Stimulated activated CD8-positive, alpha-beta memory T cell treated with anti-CD3 and anti-CD28 coated beads, Interleukin-15, amount 100 ng/mL, for 48 hours (primary cell): ENCODE measurements at places on chromosomes 1 and 21.

DNA sequence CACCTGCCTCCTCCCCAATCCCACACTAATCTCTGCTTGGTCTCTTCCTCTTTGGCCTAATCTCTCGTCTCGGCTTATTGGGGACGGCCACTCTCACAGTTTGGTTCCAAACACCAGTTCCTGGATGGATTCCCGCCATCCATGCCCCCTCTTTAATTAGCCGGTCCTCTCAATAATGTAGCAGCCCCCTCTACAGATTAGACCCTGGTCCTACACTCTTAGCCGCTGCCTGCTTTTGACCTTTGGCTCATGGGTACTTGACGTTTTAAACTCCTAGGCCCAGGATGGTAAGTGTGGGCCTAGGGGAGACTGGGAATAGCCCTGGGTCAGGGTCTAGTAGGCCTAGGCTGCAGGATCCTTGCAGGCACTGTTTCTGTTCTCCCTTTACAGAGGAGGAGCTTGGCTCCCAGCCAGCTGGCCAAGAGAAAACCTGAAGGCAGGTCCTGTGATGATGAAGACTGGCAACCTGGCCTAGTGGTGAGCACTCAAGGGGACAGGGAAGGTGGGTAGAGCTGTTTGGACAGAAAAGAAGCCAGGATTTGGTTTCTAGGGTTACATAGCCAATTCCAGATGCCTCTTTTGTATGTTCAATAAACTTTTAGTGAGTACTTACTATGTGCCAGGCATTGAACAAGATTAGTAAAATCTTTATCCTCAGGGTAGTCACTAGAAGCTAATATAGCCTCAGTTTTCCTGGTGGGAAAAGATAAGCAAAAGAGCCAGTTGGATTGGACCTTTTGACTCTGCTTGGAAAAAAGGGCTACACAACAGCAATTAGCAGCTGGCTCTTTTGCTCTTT lies 758 bp downstream of the RAD54L start:
- peak; percentile 11 for DNase-seq

- no peak for DNase-seq
Observed at GRCh38 chr1:244284641-244285156, 167.0 kb downstream of the ADSS2 start.

GRCh38 chr1:150609732-150610131 lies 19.7 kb downstream of the ENSA start:
- no peak for DNase-seq

- no peak for DNase-seq
Observed at GRCh38 chr1:228923973-228924686, 188.9 kb downstream of the RHOU start.

GRCh38 chr1:87464022-87464490 lies 135.4 kb downstream of the LMO4 start:
- no peak for DNase-seq

DNA sequence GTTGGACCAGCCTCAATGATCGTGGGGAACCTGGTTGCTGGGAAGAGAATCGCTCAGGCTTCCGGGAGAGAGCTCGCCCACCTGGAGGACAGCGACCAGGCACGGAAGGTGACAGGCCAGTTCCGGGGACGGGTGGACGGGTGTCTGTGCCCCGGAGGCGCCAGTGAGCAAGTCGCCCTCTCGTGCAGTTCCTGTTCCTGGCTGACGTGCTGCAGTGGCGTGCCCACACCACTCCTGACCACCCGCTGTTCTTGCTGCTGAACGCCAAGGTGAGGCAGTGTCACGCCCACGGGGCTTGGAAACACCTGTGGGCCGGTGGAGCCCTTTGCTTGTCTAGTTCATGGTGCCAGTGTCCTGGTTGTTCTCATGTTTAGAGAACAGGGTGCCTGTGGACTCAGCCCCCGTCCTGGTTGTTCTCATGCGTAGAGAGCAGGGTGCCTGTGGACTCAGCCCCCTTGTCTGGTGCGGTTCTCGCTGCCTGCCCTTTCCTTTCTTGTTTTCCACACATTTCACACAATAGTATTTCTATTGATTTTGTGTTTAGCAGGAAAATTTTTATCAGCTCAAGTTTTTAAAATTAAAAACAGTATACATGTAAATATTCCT lies 53.1 kb downstream of the S100B start:
- peak; percentile 36 for DNase-seq

- DNase-seq: no peak
Observed at GRCh38 chr1:223215026-223215425, 72.0 kb upstream of the TLR5 start.

- no peak for DNase-seq
Observed at GRCh38 chr1:30302858-30303257, 420.5 kb downstream of the MATN1 start.

DNA sequence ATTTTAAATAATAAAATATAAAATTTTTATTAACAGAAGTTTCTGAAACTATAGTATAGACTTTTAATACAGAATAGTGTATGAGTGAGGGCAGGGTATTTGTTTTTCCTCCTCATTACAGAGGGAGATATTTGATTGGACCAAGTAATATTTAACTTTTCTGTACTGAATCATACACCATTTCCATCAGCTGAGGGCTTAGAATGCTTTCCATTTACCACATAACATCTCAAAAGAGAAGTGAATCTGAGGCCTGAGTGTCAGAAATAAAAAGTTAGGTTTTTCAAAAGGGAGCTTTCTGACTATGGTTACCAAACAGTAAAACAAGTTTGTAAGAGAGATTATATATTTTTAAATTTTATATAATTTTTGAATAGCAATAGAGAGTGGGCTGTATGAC lies 29.5 kb downstream of the TLCD4 start:
- DNase-seq: no peak

- no peak for DNase-seq
Observed at GRCh38 chr1:11761988-11762406, at the start of gene C1orf167. Gene C1orf167, plus strand, starts transcription at chr1:11762193. Its CDS starts 2,208 bp downstream, at chr1:11764401.

- DNase-seq: no peak
Observed at GRCh38 chr1:117616967-117617366, 11.1 kb downstream of the TENT5C start.

DNA sequence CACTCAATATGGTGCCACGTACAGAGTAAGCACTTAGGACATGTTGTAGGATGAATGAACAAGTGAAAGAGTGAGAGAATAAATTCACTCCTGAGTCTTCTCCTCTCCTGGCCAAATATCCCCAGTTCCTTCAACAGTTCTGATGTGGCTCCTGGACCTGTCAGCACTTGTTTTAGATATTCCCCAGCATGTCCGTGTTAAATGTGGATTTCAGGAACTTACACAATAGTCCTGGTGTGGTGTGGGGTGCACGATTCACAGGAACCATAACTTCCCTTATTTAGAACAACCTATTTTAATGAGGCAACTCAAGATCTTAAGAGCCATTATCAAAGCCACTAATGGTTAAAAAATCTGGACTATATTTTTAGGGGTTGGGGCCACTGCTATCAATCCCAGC lies 39.0 kb upstream of the MYSM1 start:
- no peak for DNase-seq

GRCh38 chr1:51190961-51191360 lies 45.1 kb upstream of the RNF11 start:
- DNase-seq: no peak

GRCh38 chr1:18919956-18920355 lies 17.6 kb upstream of the ALDH4A1 start:
- no peak for DNase-seq

DNA sequence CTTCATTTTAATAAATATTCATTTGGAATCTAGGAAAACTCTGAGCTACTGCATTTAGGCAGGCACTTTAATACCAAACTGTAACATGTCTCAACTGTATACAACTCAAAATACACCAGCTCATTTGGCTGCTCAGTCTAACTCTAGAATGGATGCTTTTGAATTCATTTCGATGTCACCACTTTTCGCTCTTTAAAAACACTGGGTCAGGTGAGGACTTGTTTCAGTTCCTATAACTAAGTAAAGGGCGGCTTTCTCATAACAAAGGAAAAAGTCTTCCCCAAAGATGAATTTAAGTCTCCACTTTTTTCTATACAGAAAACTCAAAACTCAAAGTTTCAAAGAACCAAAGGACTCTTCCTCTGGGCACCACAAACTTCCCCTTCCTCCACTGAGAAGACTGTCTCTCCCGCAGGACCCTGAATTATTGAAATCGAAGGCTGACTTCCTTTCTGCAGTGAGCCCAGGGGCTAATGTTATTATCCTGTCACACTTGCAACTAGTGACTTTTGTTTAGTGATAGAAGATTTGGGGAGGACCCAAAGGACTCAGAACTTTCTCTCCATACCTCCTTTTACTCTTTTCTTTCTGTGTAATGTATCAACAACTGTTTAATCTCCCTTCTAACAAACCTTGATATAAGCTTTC lies 9.7 kb upstream of the DHX9 start:
- no peak for DNase-seq

GRCh38 chr1:235409042-235409820 lies 42.0 kb downstream of the TBCE start:
- no peak for DNase-seq

GRCh38 chr21:37659874-37660273 lies 256.4 kb downstream of the KCNJ6 start:
- no peak for DNase-seq

DNA sequence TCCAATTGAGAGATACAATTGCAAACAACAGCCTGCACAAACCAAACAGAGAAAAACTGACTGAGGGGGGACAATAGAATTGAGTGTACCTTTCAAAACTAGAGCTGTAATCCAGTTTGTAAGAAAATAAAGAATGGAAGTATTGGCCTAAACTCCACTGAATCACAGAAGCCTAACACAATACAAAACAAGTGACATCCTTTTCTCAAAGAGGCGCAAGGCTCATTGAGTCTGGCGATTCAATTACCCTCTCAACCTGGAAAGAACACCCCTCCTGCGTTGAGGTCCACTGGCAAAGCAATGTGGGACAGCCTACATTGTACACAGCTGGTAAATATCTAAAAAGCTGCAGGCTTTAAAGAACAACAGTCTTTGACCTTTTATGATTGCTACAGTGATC lies 182.6 kb downstream of the DPYD start:
- no peak for DNase-seq

DNA sequence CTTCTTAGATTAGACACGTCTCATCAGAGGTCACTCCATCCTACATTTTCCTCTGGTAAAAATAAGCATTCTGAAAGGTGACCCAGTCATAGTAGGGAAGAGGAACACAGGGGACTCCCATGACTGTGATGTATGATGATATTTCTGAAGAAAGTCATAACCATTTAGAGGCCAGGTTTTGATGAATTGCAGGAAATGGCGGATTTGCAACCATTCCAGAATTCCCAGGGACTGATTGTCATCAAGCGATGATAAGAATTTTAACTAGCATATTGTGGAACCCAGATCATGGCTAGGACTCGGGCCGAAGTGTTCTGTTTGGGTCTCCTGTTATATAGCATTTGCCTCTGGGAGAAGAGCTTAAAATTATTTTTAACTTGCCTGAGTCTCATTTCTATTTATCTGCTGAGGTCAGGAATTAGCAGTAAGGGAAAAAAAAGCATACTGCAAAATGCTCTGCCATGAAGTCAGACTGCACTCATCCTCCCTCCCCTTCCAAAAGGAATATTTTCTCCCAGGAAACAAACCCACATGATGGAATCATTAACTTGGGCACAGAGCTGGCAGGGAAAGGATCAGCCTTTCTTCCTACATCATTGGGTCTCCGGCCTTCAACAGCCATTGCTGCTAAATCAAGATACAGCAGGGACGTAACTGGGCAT lies 286.7 kb downstream of the HLX start:
- DNase-seq: no peak

DNA sequence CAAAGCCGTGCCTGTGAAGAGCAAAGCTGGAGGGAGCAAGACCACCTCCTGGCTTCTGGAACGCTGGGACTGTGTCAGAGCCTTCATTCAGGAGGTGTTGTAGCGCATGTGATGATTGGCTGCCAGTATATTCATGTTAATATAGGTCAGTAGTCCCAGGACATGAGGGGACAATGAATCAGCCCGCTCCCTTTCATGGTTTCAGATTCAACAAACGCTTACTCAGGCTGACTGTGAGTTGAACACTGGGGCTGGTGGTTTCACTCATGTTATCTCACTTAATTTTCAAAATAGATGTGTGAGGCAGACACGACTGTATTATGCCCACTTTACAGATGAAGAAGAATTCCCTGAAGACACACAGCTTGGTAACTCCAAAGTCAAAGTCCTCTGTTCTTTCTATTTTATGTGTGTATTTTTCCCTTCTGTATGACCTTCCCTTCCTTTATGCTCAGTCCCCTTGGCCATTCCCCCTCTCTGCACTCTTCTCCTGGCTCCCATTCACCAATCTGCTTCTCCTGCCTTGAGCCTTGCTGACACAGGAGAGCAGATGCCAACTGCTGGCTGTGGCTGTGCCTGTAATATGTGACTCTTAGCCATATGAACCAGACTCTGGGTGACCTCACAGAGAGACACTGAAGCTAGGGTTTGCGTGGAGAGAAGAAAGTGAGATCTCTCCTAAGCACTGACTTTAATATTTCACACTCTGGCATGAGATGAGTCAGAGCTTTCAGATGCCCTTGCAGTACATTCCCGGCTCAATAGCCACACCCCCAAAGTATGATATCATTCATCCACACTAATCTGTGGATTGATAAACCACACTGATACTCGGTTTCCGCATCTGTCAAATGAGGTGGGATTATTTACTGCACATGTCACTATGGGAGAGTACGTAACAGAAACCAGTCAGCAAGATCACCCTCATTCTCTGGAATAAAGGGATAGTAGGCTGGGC lies 31.4 kb upstream of the KIRREL1 start:
- DNase-seq: no peak

- no peak for DNase-seq
Observed at GRCh38 chr1:192550922-192551534, 24.5 kb upstream of the RGS1 start.

DNA sequence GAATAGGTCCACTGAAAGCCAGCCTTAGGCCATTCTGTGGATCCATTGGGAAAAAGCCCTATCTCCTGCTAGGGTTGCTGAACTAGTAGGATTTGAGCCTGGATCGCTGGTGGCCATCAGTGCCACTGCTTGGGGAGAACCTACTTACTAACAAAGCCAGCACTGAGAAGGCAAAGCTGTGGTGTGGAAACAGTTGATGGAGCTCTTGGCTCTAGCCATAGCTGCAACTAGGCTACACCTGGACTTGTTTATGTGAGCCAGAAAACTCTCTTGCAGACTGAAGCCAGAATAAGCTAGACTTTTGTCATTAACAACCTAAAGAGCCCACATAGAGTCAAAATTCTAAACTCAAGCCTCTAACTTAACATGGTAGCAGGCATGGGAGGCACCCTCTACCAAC lies 20.7 kb downstream of the DAB1 start:
- DNase-seq: no peak

GRCh38 chr1:27102707-27103468 lies 52.0 kb downstream of the SLC9A1 start:
- peak; percentile 50 for DNase-seq

DNA sequence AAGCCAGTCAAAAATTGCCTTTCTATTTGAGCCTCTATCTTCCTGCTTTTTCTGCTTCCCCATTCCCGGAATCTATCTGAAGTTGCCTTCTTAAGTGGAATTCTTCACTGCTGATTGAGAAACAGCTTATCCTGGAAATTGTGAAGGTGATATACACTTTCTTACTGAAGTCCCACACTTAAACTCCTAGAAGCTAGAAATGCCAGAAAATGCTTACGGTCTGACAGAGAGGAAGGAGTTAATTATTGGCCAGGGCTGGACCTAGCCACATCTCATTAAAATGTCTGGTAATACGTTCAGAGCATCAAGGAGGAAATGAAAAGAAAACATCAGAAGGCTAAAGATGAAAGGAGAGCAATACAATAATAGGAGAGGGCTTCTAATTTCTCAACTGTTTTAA lies 292.5 kb upstream of the SNX7 start:
- no peak for DNase-seq
